ENCODE measurements at places on chromosomes 4 and X.
A peak's percentile ranks its signal among the peaks of the same experiment; 100 is the strongest.

- DNase-seq = no peak
These were observed 1.6 kb downstream of the MAOA start for GRCh38 chrX:43657671-43658070.

GRCh38 chr4:153246446-153247115 is 42.3 kb downstream of the TRIM2 start:
- DNase-seq = no peak

- no peak for DNase-seq
These were observed 909.0 kb downstream of the CENPC start for GRCh38 chr4:66636349-66636748.

GRCh38 chr4:94757192-94758140 is at the start of gene BMPR1B:
Gene BMPR1B (plus strand): TSS chr4:94757955. CDS start chr4:95104425, 346,470 bp downstream.
- peak; percentile 84 for DNase-seq

DNA sequence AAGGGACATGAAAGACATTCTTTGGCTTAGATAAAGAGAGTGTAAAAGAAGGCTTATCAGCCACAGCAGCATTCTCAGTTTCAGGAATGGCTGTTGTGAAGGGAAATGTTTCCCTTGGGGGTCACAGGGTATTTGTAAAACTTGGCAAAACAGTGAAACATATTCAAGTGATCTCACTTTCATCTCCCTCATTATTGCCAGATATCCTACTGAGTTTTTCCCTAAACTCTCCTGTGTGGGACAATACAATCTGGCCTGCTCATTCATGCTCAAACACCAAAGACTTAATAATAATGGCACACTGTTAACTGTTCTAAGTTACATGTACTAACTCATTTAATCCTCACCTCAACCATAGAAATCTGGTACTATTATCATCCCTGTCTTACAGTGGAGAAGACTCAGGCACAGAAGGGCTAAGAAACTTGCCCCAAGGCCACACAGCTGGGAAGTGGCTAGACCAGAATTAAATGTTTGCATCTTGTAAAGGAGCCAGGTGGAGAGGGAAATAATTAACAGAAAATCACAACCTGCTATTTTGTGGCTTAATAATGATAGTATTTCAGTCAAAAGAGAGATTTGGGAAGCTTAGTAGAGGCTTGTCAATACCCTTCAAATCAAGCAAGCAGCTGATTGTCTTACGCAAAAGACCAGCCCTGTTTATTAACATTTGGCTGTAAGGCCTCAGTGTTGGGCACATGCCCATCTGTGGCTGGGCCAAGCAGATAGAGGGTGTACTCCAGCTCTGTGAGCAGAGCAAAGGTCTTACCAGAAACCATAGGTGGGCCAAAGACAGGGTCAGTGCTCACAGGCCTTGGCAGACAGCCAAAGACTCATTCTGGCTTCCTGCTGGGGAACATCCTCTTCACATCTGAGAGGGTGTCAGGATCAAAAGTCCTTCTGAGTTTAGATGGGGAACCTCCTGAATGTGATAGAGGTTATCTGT is 17.3 kb downstream of the SMPX start:
- DNase-seq = no peak

GRCh38 chr4:151718984-151719955 is 41.5 kb downstream of the GATB start:
- DNase-seq = no peak

- DNase-seq = no peak
These were observed 526.0 kb downstream of the TLL1 start for GRCh38 chr4:166399021-166399420.

DNA sequence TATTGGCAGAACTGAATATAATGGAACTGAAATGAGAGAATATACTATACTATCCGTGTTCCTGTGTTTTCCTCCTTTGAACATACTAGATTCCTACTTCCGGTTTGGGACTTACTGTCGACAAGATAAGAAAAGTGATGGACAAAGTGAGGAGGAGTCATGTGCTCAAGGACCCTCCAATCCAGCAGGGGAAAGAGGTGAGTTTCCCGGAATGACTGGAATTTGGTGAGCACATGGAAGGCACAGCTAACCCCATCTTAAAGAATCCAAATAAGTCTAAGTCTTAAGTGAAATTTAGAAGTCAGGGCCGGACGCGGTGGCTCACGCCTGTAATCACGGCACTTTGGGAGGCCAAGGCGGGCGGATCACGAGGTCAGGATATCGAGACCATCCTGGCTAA is 36.6 kb upstream of the SH3D19 start:
- no peak for DNase-seq

DNA sequence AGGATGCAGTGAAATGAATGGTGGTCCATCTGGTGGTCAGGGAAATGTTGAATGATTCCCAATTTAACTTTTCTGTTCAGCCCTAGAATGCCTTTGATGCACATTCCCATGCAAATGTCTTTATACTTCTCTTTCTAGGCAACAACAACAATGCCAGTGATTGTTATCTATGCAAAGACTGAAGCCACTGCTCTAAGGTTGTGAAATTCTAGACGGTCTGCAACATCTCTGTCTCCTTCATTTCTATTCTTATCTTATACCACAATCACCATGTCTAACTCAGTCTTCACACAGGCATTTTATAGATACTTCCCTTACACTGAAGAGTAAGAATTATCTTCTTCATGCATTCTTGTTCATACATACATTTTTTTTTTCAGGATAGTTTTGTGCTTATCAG is 84.5 kb downstream of the HPGD start:
- no peak for DNase-seq

DNA sequence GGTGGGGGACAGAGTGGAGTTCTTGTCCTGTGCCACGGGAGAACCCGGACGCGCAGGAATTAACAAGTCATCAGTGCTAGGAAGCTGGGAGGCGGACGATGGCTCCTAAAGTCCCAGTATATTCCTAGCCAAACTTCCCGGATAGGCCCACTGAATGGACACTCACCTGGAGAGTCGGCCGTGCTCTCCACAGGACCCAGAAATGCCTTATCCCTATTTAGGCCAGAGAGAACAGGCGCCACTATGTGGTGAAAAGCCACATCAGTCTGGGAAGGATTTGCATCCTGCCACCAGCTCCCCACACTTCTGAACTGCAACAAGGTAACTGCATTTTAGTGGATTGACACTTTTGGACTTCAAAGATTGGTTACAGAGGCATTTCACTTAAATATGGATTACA is 1.1 kb downstream of the CFAP299 start:
- DNase-seq = peak; percentile 25

DNA sequence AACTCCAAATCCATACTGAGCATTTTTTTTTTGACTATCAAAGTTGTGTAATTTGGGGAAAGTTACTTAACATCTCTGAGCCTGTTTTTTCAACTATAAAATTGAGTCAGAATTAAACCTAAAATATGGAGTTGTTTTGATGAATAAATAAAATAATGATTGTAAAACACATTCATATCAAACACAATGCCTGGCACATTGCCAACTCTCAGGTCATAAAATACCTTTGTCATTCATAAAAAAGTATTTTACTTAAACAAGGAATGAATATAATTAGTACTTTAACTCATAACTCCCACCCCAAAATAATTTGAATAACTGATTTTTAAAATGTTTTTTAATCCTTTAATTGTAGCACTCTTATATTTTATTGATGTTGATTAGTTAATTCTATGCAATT is 3.8 kb upstream of the GPR174 start:
- DNase-seq = no peak

- no peak for DNase-seq
These were observed 162.1 kb downstream of the TSPAN5 start for GRCh38 chr4:98496152-98496845.

- no peak for DNase-seq
These were observed 208.9 kb downstream of the GBA3 start for GRCh38 chr4:22901631-22902030.

DNA sequence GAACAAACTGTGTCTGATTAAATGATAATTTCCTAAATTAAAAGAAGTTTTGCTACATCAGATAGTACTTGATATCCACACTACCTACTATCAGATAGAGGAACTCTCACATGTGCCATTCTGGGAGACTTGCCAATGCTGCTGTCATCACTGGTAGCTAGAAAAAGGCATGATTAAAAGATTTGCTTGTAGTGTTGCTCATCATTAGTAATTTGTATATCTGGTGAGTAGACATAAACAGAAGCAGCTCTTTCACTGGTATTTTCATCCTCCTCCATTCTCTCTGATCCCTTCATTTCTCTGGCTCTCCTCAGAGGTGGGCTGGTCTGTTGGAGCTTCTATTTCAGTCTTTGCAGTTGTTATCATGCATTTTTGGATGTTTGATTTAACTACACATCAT is 56.0 kb downstream of the SPRY1 start:
- DNase-seq = peak; percentile 68

GRCh38 chr4:26525771-26526150 is 35.5 kb upstream of the CCKAR start:
- DNase-seq = no peak

DNA sequence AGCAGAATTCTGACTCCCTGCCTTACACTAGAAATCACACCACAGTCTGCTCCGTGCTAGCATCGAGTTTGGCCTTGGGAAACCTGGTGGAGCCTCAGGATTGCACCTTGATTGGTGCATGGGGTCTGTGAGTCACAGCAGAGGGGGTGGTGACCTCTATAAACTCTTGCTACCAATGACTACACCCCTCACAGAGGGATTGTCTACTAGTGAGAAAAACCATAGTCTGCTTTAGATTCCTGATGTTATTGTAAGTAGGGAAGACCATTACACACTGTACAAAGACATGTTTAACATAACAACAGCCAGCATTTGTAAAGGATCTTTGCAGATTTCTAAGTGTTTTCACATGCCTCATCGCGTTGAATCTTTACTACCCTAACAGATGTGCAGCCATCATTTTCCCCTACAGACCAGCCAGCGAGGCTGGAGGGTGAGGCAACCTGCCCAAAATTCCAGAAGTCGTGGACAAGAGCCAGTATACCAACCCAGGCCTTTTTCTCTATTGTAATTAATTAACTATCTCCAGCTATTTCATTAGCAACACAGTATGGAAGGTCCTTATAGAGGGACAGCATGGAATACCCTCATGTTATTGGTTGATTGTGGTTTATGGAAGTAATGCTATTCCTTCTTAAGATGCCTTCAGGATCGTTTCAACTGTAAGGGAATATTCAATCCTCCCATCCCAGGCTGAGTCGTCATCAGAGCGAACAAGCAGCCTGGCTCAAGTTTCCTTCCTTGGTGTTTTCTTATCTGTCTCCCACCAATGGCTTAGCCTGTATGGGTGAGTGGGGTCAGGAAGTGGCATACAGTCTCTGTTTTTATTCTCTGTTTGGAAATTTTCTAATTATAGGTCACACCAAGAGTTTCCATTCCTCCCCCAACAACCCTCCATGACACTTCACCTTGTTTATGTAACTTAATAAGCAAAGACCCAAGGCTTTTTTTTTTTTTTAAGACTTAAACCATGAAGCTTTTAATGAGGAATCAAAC is 55.9 kb upstream of the KDR start:
- DNase-seq = no peak

DNA sequence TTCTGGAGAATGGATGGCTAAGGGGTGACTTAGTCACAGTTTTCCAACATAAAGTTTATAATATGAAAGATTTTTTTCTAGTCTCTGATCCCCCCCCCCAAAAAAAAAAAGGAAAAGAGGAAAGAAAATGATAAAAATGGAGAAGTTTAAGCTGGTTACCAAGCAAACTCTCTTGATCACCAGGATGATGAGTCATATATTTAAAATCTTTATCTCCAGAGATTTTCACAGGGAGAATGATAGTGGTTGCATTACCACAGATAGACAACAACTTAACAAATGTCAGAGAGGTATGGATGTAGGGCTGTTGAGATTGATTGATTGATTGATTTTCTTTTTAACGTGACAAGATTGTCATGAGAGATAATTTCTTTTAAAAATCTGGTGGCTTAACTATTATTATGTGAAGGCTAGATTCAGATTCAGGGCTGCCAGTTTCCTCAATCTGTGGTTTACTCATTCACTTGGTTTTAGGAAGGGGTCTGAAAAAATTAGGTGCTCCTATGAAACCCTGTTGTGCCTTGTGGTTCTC is 13.3 kb upstream of the TEX13C start:
- no peak for DNase-seq
